ENCODE measurements at places on chromosomes 4 and X.

DNA sequence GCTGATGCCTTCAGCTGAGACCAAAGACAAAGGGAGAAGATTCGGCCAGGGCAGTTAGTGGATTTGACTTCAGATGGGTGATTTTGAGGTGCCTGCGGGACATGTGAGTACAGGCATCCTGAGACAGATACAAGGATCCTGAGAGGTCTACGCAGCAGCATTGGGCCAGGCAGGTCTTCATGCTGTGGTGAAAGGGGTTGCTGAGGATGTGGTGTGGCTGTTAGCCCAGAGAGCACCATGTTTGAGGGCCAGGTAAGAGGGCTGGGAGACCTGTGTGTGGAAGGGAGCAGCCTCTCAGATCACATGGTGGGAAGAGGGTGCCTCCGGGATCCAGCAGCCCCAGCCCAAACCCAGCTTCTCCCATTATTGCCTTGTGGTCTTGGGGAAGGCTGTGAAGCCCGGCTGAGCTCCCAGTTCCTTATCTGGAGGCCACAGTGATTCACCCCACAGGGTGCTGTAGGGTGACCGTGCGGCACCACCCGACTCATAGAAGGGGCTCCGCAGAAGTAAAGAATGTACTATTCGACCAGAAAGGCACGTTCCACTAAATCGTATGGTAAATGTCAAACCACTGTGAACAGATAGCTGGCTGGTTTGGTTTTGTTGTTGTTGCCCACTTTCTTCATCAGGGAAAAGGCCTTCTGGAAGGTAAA is 27.7 kb upstream of the TADA2B start:
- DNase-seq = no peak

DNA sequence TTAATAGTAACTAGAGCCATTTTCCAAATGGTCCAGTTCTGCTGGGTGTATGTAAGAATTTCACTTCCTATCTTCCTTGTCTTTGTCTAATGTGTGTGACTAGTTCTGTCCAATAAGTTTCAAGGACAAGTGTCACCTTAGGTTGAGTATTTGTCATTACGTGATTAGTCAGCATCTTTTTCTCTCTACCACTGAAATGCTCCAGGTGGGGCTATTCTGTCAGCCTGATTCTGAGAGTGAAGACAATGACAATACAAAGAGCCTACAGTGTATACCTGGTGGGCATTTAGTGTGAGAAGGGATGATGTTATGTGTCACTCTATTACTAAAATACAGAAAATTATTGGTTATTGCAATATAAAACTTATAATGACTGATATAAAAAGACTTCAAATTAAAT is 876.3 kb downstream of the C4orf33 start:
- no peak for DNase-seq

GRCh38 chr4:7815562-7815961 is 124.1 kb downstream of the AFAP1 start:
- no peak for DNase-seq

- no peak for DNase-seq
These were observed 283.9 kb downstream of the IDS start for GRCh38 chrX:149221230-149221629.

DNA sequence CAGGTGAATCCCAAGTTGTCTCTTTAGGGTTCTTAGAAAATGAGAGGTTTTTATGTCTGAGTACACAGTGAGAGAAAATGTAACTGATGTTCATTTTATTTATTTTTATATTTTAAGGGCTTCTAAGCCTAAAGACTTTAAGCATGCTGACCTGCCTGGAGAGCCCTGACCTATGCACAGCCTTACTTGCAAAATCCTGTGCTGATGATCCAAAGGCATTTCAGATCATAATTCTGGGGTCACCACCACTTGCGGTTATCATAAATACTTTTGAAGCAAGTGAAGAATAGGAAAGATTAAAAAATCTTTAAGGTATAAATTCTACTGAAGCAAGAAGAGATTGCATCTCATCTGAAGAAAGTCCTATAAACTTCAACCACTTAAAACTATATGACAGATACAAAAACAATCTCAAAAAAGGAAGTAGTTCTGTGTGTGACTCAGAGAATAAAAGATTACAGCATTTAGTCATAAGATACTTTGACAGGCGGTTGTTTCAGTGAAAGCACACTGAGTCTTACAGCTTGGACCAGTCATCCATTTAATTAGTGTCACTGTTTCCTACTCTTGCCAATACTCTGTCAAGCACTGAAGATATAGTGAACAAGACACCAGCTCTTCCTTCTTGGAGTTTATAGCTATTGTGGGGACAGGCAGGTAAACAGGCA is 245.2 kb upstream of the DIPK2B start:
- DNase-seq = no peak

All from Ammon's horn (tissue), 1 donor.